Stimulated activated CD8-positive, alpha-beta memory T cell treated with anti-CD3 and anti-CD28 coated beads, Interleukin-4, amount 100 ng/mL, for 1 hour (primary cell): ENCODE measurements at places on chromosomes 7 and 10.

DNA sequence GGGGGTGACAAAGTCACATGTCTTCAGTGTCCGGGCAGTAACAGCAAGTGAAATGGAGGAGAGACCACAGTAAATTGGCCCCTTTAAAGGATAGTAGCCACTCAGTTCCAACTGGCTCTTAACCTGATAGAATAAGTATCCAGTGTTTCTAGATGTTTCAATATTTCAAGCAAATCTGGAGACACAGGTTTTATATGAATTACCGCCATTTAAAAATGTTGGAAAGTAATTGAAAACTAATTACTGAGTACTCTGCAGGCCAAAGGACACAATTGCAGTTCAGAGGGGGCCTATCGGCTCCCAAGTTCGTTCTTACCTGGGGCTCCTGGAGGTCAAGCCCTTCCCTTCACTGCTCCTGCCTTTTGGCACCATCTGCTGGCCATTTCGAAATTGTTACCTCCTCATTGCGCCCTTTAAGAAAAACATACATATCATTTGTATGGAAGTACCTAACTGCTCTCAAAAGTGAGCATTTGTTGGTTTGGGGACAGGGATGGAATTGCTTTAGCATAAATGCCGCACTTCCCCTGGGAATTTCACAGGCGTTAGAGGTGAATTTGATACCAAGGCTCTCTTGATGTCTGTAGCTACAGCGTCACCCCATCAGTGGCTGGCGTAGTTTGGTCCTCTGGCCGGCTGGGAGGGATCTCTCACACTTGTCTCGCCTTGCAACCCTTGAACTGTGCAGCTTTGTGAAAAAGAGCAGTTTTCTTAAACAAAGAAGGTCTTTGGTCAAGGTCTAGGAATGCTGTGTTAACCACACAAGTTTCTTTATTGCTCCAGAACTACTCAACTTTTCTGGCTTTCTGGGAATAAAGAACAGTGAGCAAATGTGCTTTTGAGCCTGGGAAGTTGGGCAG lies 220.0 kb downstream of the ARHGAP21 start:
- DNase-seq, result no peak

GRCh38 chr10:31288001-31288400 lies 31.0 kb upstream of the ZEB1 start:
- DNase-seq, result no peak

GRCh38 chr7:134422008-134422407 lies 36.9 kb downstream of the AKR1B1 start:
- DNase-seq, result no peak

- no peak for DNase-seq
Observed at GRCh38 chr7:8384901-8385300, 48.5 kb upstream of the NXPH1 start.

- DNase-seq, result no peak
Observed at GRCh38 chr7:108308903-108309302, 147.3 kb downstream of the NRCAM start.

- DNase-seq, result peak; percentile 46
Observed at GRCh38 chr10:70880077-70880534, 8.3 kb downstream of the PCBD1 start.

DNA sequence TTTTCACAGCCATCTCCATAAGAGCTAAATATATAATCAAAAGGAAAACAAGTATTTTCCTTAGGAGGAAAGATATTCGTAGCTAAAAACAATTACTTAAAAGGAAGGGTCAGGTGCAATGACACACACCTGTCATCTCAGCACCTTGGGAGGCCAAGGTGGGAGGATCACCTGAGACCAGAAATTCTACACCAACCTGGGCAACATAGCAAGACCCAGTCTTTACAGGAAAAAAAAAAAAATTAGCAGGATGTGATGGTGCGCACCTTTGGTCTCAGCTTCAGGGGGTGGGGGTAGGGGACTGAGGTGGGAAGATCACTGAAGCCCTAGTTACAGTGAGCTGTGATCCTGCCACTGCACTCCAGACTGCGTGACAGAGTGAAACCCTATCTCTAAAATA lies 11.9 kb downstream of the TNPO3 start:
- no peak for DNase-seq

- no peak for DNase-seq
Observed at GRCh38 chr7:122307228-122307621, 2.7 kb upstream of the FEZF1 start.

GRCh38 chr7:17147409-17147808 lies 151.0 kb upstream of the AHR start:
- DNase-seq, result no peak

DNA sequence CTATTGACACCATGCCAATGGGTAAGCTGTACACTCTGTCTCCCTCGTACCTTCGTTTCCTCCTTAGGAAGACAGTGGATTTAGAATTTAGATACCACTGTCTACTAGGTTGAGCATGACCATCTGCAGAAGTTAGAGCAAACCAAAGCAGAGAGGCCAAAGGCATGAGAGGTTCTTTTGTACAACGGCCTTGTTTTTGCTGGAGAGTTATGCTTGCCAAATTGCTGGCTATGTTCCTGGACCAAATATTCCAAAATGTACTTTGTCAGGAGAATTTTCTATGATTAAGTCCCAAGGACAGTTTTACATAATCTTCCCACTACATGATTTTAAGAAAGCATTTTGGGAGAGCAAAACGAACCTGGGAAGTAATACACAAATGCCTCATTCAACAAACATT lies 47.9 kb upstream of the PLCE1 start:
- no peak for DNase-seq

DNA sequence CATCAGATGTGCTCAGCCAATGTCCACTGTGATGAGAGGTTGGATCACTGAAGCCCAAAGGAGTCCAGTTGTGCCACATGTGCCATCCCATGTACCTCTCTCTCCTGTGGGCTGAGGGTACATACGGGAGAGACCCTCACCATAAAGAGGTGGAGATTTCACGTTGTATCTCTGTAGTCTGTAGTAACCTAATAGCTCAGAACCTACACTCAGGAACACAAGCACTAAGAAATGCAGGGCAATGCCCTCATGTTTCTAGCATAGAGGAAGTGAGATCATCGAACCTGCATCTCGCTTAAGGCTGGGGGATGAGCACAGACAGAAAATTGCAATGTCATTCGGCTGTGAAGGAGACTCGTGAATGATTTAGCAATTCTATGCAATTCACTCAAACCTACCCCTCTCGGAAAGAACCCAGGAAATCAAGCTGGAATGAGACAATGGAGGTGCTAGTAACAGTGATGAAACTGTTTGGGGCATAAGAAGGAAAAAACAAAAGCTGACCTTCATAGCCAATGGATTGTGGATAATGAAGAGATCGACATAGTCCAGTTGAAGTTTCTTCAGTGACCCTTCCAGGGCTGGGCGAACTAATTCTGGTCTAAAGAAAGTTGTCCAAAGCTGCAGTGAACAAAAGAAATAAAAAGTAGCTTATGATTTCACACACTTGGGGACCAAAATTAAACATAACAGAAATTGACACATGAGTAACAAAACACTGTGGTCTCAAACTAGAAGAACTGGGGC lies 80.3 kb upstream of the UCN3 start:
- DNase-seq, result no peak

GRCh38 chr7:138892812-138893211 lies 88.4 kb downstream of the KIAA1549 start:
- DNase-seq, result no peak

DNA sequence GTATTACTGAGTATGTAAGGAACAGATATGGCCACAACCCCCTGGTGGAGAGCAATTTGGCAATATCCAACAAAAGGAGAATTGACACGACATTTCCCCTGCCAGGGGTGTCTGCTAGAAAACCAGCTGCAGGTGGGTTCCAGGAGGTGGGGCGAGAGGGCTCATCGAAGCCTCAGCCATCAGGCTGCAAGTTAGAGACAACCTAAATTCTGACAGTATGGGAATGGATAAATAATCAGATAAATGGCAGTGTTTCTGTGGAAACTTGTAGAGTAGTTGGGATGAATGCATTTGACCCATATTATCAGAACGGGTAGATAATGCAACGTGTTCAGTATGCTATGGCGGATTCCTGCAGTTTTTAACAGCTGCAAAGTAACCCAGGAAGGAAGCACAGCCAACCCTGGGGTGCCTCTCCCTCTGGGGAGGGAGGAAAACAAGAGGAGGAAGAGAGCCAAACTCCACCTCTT lies 3.5 kb downstream of the TMEM273 start:
- no peak for DNase-seq

DNA sequence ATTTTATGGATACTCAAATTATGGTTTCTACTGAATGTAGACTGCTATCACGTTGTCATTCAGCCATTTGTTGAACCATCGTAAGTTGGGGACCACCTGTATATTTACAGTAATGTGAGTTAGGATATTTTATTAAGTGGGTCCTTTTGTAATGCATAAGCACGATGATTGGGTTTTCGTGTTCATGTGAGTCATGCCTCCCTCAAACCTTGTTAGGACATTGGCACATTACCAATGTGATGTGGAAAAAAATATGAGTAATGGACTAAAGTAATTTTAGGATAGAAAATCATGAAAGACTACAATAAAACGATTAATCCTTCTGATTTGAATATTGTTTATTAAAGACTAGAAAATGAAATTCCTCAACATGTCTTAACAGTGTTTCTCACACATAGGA lies 8.7 kb downstream of the SMC3 start:
- DNase-seq, result no peak

DNA sequence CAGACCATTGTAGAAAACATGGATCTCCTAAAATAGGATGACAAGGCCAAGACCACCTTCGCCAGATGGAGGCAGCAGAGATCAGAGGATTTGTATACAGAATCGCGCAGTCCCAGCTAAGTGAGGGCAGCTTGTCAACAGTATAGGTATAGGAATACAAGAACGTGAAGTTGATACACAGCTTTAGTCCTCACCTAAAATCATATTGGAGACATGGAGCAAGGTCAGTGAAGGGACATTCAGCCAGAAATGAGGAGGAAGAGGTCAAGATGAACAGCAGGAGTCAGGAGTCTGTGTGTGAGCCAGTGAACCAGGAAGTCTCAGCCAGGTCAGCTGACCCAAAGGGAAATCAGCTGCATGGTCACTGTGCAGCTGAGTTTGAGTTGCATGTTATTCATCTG lies 263.4 kb upstream of the PRKCQ start:
- DNase-seq, result no peak

- DNase-seq, result no peak
Observed at GRCh38 chr7:158452331-158452730, 135.3 kb downstream of the PTPRN2 start.

- no peak for DNase-seq
Observed at GRCh38 chr7:18626717-18627116, 131.2 kb downstream of the HDAC9 start.

DNA sequence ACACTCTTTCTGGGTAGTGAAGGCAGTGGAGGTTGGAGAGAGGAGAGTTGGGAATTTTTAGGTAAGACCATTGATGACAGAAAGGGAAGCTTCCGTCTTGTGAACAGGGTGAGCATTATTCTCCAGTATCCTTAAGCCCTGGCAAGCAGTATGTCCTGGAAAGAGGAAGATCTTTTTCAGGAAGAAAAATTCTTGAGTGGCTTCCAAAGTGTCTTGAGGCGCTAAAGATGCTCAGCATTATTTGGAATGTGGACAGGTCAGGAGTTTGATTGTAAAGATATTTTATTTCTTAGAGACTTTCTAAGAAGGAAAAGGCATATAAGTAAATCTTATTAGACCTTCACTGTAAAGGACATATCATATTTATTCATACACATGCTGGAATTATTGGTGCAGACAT lies 54.3 kb downstream of the ABCC2 start:
- no peak for DNase-seq

GRCh38 chr10:76311752-76312636 lies 880.6 kb downstream of the LRMDA start:
- no peak for DNase-seq

- no peak for DNase-seq
Observed at GRCh38 chr7:29987083-29987482, 2.5 kb downstream of the SCRN1 start.

DNA sequence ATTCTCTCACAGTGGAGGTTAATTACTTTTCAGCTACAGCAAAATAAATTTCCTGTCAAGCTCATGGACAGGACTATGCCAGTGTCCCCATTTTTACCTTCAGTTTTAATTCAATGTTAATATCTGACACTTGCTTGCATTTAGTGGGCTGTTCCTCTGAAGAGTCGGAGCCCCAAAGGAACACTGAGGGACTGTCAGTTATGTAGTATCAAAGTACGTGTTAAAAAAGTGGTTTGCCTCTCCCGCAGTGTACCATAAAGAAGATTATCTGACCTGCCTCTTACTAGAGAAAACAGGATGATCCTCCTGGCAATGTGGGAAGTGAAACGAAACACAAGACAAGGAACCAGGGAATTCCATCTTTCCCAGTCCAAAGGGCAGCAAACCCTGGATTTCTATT lies 1010.9 kb upstream of the PHF14 start:
- DNase-seq, result no peak

DNA sequence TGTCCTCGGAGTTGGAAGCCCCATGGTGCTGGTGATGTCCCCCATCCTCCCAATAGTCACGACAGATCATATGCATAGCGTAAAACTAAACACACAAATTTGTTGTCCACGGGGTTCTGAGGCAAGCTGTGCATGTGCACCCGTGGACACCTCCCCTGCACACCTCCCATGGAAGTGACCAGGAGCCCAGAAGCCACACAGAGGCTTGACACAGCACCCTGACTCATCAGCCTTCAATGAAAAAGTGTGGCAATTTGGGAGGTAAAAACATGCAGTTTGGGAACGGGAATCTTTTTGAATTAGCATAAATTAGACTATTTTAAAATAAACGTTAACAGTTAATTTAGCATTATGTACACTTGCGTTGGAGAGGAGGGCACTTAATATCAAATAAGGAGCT lies 89.2 kb upstream of the NPS start:
- no peak for DNase-seq

DNA sequence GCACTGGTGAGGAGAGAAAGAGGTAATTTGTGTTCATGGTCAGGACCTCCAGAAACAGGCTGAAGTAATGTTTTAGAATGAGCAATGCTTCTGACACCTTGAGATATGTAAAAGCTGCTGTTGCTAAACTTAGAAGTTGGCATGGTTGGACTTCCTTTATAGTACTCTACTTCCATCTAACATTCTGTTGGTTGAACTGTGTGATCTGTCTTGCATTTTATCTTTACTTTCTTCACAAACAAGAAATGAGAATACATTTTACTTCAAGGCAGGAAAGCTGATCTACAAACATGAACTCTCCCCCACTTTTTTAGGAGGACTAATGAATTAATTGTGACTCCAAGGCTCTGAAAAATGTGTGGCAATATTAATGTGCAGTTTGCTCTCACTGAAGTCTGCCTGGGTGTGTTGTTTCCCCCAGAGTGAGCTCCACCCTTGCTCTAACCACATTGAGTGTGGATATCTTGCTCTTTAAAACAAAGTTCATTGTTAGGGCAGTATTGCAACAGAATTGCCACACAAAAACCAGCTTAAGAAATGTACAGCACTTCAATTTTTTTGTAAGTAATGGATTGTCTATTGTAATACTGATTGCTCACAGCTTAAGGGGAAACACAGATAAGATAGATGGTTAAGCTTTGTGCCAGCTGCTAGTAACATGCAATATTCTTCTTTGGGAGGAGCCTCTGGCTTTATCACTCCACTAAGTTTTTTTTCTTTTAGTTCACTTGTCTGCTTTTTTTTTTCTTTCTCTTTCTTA lies 69.0 kb downstream of the ADD3 start:
- DNase-seq, result no peak
